ENCODE measurements at places on chromosomes 12 and 14. TPM values are rescaled to one million over a fixed set of nuclear protein-coding genes. Genes with fewer than 3 reads are reported as not detected.
A peak's percentile ranks its signal among the peaks of the same experiment; 100 is the strongest.

TFCP2 gene
- total RNA-seq, result 10.0 TPM

TTC7B gene
- 16.1 TPM for total RNA-seq

DNA sequence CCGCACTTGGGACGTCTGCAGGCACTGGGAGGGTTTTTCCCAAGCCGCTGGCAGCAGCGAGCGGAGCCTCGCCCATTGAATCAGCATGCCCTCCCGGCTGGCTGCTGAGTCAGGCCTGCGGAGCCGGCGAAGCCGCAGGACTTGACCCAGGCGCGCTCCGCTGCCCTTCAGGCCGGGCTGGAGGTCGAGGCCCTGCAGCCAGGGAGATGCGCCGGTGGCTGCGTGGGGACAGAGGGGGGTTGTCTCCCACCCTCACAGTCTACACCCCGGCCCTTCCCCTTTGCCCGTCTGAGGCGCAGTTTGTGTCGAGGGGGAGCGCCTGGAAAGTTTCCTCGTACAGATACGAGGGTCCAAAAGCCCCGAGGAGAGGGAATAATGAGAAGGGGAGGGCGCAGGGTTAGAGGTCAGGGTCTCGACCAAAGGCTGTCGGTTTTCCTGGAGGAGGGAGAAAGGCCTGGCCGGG, 759 bp upstream of the KLC1 start:
- peak overlapping the region; percentile 97 for H3K4me3 ChIP-seq
- peak; percentile 79 for DNase-seq
- H3K4me1 ChIP-seq, result peaks cover 15% of the 10 kb centered on the region
- H3K27ac ChIP-seq, result peak overlapping the region; percentile 98
- peaks cover 3% of the 10 kb centered on the region for H3K36me3 ChIP-seq

DNA sequence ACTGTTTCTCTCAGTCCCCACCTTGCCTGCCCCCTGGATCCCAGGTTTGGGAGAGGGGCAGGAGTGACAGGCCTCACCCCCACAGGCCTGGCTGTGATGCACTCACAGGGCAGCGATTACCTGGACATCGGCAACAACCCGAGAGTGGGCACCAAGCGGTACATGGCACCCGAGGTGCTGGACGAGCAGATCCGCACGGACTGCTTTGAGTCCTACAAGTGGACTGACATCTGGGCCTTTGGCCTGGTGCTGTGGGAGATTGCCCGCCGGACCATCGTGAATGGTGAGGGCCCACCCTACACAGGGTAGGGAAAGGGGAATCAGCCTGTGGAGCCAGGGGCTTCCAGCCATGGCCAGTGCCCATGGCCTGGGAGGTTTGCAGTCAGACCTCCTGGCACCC, 8.6 kb downstream of the ACVRL1 start:
- DNase-seq, result no peak
- no peak overlapping the region for H3K27ac ChIP-seq
- H3K27me3 ChIP-seq, result no peaks in the 10 kb centered on the region
- H3K4me3 ChIP-seq, result no peak overlapping the region

GRCh38 chr12:109879351-109880042, 844 bp downstream of the GLTP start:
- no peaks in the 10 kb centered on the region for H3K27me3 ChIP-seq
- DNase-seq, result no peak
- H3K36me3 ChIP-seq, result no peaks in the 10 kb centered on the region
- peaks cover 10% of the 10 kb centered on the region for H3K4me1 ChIP-seq
- H3K4me3 ChIP-seq, result peak overlapping the region; percentile 76

GRCh38 chr12:118984161-118984943, 3.0 kb downstream of the SRRM4 start:
- H3K27ac ChIP-seq, result no peak overlapping the region
- no peak for DNase-seq
- H3K36me3 ChIP-seq, result no peaks in the 10 kb centered on the region
- H3K27me3 ChIP-seq, result no peaks in the 10 kb centered on the region
- no peaks in the 10 kb centered on the region for H3K4me1 ChIP-seq
- H3K4me3 ChIP-seq, result no peak overlapping the region

DNA sequence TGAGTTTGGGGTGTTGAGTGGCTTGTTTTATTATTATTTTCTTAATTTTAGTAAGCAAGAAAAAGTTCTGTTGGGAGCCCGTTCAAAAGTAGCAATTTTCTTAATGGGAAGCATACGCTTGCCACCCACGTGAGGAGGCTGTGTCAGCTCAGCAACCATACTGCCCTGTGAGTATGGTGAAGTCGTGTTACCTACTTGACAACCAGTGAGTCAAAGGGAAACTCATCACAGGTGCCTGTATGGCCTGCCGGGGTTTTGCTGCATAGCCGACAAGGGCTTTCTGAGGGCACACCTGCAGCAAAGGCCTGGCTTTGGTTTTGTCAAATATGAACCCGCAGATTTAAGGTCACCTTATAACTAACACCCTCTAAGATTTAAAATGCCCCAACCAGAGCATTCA, 31.1 kb downstream of the PITPNM2 start:
- no peaks in the 10 kb centered on the region for H3K36me3 ChIP-seq
- H3K27me3 ChIP-seq, result no peaks in the 10 kb centered on the region
- no peak overlapping the region for H3K4me3 ChIP-seq

- peaks cover 66% of the 10 kb centered on the region for H3K36me3 ChIP-seq
- no peaks in the 10 kb centered on the region for H3K27me3 ChIP-seq
- H3K4me1 ChIP-seq, result no peaks in the 10 kb centered on the region
- no peak overlapping the region for H3K27ac ChIP-seq
- DNase-seq, result peak; percentile 37
- no peak overlapping the region for H3K4me3 ChIP-seq
Measured at GRCh38 chr14:61736751-61737150, 25.5 kb upstream of the SNAPC1 start.
